ENCODE measurements at places on chromosomes 16 and 17. TPM values are rescaled to one million over a fixed set of nuclear protein-coding genes. Genes with fewer than 3 reads are reported as not detected.

DNA sequence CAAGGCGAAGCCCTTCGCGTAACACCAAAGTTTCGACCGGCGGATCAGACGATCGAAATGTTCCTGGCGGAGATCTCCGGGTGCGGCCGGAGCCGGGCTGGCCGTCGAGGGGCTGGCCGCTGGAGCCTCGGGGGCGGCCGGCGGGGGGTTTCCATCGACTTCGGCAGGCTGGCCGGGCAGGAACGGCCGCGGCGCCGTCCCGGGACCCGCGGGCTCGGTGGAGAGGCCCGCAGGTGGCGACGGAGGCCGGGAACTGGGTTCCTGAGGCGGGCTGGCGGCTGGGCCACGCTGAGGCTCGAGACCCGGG lies 1.1 kb downstream of the EPOP start:
- no peak for DNase-seq

GRCh38 chr17:82043507-82043906 lies 6.0 kb upstream of the DCXR start:
- no peak for DNase-seq

DNA sequence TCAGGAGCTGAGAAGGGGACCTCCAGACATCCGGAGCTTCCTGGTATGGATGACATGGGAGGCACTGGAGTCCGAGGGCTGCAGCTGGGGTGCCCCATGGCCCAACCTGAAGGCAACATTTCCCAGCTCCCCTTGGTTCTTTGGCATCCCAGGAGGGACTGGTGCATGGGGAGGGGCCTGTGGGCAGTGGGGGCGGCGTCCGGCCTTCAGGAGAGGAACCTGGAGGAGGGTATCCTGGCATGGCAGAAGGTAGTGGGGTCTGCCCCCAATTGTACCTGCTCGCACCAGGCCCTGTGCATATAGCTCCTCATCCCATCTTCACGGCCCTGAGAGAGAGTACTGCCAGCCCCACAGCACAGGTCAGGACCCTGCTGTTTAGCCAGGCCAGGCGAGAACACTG lies 11.9 kb downstream of the NPTX1 start:
- DNase-seq, result no peak

DNA sequence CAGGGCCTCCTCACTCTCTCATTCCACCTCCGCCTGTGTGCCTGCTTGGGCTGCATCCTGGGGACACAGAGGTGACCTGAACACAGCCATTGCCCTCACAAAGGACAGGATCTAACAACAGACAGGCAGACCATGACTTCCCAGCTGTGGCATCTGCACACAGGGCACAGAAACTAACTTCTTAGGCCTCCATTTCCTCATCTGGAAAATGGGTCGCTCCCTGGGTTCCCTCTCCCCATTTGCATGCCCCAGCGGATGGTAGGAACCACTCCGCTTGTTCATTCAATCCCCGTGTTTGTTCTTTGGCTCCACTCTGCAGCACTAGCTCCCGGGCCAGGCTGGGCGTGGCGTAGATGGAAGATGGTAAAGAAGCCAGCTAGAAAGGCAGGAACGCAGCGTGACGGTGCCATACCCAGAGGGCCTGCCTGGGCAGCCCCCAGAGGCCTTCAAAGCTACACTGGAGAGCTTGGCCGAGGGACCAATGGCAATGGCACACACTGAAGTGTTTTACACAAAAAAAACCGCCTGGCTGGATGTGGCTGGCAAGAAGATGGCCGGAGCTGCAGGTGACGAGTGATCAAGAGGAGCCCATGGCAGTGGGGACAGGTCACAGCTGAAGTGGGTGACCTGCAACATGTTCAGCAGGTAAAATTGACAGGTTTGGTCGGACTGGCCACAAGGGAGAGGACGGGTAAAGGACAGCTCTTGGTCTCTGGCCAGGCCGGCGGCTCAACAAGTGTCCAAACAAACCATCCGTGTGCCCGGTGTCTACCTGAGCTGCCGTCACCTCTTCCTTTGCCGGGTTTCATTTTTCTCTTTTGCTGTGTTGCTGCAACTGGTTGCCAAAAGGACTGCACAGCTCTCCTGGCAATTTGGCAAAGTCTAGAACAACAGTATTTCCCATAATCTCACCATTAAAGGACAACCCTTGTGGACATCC lies 66.9 kb downstream of the SOCS1 start:
- DNase-seq, result no peak

GRCh38 chr17:57468932-57469775 lies 212.8 kb downstream of the MSI2 start:
- no peak for DNase-seq

DNA sequence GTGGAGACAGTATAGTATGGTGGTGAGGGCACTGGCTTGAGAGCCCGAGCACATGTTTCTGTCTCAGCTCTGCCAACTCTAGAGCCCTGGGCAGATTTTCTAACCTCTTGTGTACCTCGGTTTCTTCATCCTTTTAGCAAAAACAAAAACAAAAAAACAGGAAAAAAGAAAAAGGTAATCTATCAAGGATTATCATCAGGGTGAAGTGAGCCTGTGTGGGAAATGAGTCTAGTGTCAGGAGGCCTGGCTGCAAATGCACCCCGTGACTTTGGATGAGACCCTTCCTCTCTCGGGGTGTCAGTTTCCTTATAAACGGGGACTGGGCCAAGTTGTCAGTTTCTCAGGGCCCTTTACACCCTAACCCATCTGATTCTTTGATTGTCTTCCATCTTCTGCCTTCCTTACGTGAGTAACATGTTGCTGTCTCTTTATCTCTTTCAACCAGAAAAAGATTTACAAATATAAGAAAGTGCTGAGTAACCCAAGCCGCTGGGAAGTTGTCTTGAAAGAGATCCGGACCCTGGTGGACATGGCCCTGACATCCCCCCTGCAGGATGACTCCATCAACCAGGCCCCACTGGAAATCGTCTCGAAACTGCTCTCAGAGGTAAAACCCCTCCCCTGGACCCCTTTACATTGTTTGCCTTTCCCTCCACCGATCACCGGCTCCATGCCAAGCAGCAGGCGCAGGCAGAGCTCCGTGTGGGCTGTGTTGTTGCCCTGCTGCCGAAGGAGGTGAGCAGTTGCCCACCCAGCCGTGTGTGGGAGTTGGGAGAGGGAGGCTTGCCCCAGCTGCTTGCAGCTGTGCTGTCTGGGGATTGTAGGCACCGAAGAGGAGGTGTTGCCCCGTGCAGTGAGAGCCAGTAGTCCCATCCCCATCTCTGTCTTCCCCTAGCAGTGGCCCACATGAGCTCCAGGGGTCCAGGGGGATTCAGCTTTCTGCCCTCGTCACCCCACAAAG lies 127.1 kb upstream of the PLCG2 start:
- DNase-seq, result peak; percentile 87

GRCh38 chr16:22788193-22788530 lies 25.8 kb upstream of the HS3ST2 start:
- DNase-seq, result no peak

DNA sequence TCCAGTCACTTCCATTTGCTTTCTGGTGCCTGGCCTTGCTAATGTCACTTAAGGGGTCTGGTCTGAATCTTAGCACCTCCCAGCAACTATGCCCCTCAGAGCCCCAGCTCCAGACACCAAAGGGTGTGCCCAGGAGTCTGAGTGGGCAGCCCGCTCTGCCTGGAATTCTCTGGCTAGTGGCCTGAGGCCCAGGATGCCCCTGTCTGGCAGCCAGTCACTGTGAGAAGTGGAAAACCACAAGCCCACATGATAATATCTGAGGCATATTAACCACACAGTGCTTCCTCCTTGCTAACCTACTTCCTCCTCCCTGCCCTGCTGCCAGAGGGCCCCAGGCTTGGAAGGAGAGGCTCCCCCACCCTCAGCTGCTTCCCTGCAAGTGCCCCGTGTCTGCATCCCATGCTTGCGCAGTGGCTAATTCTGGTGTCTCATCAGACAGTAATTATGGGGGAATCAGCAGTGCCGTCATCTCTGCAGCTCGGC lies 14.0 kb downstream of the SRCIN1 start:
- no peak for DNase-seq

DNA sequence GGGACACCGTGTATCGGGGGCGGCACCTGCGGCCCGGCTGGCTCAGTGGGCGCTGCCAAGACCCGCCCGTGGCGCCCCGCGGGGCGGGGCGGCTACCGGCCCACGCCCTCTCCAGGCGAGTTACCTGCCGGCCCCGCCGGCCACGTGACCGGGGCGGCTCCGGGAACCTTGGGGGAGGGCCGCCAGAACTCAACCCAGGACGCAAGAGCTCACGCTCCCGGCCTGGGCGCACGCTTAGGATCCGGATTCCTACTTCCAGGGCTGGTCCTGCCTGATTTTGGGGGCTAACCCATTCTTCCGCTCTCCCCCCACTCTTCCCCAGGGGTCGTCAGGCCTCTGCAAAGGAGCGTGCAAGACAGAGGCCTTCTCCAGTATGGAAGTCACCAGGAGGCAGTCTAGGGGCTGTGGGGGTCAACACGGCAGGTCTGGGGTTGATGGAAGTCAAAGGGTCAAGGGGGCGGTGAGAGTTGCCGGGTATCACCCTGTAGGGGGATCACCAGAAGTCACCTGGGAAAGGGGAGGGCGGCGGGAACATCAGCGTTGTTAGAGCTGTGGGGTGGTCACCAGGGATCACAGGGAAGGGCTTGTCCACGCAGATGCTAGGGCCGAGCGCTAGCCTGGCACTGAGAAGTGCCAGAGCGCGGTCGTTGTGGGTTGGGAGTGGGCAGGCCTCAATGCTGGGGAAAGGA lies 354 bp upstream of the ESRP2 start:
- peak; percentile 54 for DNase-seq

ITGA2B gene
- 3.8 TPM for total RNA-seq

Data from tongue (tissue), 3 donors.